ENCODE measurements at places on chromosomes 1 and 21.

DNA sequence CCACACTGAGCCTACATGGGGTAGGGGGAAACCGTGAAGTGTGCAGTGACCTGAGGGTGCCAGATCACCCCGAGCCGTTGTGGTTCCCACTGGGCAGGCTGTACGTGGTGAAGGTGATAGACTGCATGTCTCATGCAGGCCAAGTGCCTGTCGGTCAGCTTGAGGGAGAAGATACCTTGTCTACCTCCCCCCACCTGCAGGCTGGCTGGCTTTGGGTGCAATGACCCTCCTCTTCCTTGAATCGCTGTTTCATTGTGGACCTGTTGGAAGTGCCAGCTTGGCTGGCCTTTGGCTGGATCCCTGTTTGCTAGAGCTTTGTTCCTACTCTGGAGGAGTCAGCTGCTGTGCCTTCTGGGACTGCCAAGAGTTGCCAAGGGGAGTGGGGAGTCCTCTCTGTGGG lies 92.5 kb downstream of the GALNT2 start:
- DNase-seq = no peak

DNA sequence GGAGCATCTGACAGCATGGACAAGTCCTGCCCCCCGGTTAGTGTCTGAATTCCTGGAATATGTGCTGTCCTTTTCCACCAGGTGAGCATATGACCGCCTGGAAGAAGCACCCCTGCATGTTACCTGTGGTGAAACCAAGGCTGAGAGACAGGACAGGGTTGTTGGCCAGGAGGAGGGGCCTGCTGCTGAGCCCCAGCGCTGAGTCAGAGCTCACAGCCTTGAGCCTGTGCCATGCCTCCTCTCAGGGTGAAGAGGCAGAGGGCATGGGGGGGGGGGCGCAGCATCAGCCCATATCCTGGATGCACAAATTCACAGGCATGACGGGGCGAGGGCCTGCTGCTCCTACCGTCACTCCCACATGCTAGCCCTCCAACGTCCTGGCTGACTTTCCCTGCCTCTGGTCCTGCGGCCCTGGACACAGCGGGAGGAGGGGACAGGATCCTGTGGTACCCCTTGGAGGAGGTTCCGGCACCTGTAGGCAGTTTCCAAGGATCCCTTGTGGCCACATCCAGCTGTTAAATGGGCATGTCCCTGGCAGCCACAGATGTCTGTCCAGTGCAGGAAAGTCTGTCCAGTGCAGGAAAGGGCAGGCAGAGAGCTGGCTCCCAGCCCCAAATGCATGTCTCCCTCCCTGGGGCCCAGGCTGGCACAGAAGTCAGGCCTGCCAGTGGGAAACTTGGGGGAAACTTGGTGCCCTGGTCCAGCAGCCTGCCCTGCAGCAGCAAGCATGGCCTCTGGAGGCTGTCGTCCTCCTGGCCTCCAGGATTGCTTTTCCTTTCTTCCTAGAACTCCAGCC lies 23.9 kb downstream of the TTC34 start:
- DNase-seq = no peak

- no peak for DNase-seq
These were observed 19.6 kb downstream of the NRDC start for GRCh38 chr1:51858892-51859291.

DNA sequence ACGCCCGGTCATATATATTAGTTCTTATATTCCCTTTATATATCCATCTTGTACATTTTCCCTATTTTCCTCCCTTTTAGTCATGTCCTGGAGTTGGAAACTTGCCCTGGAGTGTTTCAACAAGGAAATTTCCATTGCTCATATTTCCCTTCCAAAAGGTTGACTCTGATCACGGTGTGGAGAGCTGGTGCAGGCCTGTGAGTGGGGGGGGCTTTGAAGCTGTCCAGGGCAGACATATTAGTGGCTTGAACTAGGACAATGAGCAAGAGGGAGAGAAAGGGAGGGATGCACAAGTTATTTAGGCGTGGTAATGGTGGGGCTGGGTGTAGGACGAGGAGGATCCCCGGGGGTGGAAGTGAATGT lies 30.4 kb upstream of the TMEM61 start:
- DNase-seq = no peak
